Central memory CD4-positive, alpha-beta T cell (primary cell): ENCODE measurements at places on chromosomes 7 and 10.
A peak's percentile ranks its signal among the peaks of the same experiment; 100 is the strongest.

GRCh38 chr7:102140952-102141370, 145.7 kb upstream of the SH2B2 start:
- no peak for DNase-seq

DNA sequence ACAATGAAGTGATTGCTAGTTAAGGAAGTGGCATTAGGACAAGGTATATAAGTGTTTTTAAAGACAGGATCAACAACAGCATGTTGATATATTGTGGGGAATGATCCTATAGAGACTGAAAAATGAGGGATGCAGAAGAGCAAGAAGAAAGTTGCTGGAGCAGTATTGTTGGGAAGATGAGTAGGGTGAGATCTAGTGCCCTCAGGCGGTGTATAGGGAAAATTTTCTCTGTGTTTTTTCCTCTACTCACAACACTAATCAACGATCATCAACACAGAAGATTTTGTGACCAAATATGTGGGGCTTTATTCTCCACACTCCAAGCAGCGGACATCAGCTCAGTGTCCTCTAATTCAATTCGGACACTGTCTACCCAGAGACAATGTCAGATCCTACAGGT, 9.6 kb upstream of the PTTG1IP2 start:
- DNase-seq = no peak

GRCh38 chr7:144835652-144836544, at the start of gene TPK1:
TSS of gene TPK1 (minus strand) at chr7:144836053. CDS start at chr7:144835602, 451 bp downstream.
- DNase-seq = peak; percentile 91

GRCh38 chr7:55254242-55254595, 110.9 kb upstream of the LANCL2 start:
- no peak for DNase-seq

GRCh38 chr7:24899905-24900304, 80.1 kb downstream of the OSBPL3 start:
- no peak for DNase-seq
